SJCRH30 (cell line): ENCODE measurements at places on chromosomes 3 and 15. TPM values are rescaled to one million over a fixed set of nuclear protein-coding genes. Genes with fewer than 3 reads are reported as not detected.

DNA sequence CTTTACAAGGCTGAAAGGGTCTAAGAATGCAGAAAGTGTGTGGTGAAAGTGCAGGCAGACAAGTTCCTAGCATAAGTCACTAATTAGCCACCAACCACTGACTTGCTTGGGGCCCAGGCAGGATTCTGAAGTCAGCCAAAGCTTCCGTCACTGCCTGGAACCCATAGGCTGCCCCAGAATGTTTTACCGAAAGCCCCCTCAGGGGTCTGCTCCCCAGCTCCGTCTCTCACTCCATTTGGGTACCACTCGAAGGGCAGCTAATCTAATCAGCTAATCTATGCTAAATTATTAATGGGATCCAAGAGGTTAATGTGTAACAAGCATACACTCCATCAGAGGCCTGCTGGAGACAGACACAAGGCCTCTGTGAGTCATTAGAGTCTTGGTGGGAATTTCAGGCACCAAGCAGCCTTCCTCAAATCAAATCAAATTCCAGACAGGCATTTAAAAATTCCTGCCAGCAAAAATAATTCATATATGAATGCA, 13.2 kb downstream of the ADAMTS9 start:
- DNase-seq = no peak

- DNase-seq = peak; percentile 28
Observed at GRCh38 chr3:155425396-155425795, 131.9 kb upstream of the STRIT1 start.

The SNTN gene
- total RNA-seq = not detected in 2 replicates

- no peak for DNase-seq
Observed at GRCh38 chr3:20326541-20326940, 140.5 kb upstream of the SGO1 start.

DNA sequence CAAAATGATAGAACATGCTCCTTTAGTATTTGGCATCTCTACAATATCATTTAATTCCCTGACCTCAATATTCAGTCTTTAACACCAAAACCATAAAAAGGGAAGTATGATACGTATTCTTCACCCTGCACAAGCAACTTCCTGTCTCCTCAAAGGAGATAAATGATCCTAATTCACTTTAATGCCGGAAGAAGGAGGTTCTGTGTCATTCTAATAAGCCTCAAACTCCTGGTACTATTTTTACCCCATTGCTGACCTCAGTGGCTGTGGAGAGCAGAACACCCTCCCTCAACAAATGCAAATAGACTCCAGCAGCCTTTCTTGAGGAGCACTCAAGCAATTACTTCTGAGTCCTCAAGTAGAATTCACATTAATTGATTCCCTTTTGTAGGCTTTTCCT, 173.3 kb downstream of the TMEM108 start:
- DNase-seq = no peak

- no peak for DNase-seq
Observed at GRCh38 chr15:66459818-66460615, 37.5 kb downstream of the SNAPC5 start.
